ENCODE measurements at places on chromosomes 1 and 21.

GRCh38 chr21:45833414-45833813 is 148.2 kb upstream of the COL6A1 start:
- DNase-seq = no peak

GRCh38 chr21:33116676-33117075 is 46.7 kb downstream of the OLIG1 start:
- no peak for DNase-seq

- peak; percentile 50 for DNase-seq
These were observed 717 bp upstream of the BATF3 start for GRCh38 chr1:212700223-212700891.

DNA sequence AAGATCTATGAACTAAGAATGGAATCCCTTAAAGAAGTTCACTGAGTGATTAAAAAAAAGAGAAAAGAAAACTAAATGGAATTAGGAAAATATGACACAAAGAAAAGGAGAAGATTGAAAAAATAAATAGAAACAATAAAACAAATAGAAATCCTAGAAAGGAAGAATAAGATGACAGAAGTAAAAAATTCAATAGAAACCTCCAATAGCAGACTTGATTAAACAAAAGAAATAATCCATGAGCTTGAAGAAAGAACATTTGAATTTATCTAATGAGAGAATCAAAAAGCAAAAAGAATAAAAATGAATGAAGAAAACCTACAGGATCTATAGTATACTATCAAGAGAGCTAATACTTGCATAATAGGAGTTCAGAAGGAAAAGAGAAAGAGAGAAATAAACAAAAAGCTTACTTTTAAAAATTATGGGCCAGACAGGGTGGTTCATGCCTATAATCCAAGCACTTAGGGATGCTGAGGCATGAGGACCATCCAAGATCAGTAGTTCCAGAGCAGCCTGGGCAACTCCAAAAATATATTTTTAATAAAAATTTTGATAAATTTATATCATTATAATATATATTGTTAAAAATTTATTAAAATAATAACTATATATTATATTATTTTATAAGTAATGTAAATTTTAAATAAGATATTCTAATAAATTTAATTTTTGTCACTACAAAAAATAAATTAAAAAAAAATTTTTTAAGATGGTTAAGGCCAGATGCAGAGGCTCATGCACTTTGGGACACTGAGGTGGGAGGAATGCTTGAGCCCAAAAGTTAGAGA is 9.4 kb upstream of the VN1R5 start:
- no peak for DNase-seq

DNA sequence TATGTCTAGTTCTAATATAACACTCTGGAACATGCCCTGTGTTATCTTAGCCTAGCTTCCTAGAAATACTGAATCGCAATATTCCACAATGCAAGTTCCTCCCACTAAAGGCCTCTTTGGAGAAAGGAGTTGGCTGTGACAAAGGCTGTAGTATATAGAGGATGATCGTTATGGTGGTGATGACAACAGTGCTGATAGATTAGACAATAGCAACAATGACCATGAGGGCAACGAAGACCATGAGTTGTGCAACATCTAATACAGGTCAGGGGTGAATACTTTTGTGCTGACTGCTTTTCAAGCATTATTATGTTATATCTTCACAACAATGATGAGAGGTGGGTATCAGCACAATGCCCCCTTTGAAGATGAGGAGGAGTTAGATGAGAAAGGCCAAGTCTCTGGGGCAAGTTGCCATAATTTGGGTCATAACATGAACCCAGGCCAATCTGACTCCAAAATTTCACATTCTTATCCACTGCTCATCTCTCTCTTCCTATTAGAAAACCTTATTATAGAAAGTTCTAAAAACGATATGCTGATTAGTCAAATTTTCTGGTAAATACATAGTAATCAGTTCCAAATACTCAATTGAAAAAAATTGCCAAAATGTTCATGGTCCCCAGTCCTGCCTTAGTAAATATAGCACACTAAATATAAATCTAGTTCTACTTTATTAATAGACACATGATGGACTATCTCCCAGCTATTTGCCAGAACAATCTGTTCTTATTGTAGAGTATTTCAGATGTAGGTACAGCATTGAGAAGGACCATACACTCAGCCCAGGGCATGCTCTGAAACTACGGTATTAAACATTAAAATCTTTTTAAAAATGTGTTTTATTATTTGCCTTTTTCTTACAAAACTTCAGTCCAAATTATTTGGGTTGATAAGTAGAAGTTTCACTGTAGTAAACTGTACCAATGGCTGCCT is 37.5 kb downstream of the HIVEP3 start:
- DNase-seq = no peak

DNA sequence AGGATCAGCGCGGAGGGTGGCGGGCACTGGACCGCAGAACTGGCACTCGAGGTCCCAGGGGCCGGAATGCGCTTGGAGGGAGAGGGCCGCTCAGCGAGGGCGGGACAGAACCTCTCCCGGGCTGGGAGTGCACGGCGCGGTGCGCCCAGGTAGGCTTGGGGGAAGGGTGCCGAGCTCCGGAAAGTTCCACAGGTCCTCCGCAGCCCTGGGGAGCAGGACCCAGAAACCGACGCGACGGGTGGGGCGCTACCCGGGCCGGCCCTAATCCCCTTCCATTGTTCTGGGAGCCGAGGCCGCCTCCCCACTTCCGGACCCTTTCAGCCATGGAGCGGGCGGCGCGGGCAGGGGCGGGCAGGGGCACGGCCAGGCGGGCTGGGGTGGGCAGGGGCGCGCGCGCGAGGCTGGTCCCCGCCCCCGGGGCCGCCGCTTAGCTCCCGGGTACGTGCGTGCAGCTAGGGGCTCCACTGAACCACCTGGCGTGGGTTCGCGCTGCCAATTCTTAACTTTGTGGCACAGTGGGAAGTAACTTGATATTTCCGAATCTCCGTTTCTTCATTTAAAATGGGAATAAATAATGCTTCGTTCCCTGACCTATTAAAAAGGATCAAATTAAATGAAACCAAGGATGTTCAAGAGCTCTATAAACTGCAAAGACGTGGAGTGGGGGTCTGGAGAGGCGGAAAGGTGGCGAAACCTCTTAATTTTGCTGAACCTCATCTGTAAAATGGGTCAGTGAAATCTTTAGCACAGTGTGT is 20.7 kb downstream of the LGR6 start:
- DNase-seq = peak; percentile 49

DNA sequence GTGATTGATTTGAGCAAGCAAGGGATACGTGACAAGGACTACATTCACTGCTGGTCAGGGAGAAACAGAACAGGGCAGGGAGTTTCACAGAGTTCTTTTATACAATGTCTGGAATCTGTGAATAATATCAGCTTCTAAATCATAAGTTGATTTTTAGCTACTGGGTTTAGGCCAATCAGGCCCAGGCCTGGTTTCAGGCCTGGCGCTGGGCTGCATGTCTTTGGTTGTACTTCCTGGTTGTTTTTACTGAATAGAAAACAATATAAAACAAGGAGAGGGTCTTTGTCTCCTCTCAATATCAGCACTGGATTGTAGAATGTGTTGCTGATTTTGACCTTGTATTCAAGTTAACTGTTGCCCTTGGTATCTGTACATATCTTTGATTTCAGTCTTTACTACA is 865 bp upstream of the AMY2A start:
- DNase-seq = no peak

GRCh38 chr1:29047142-29047541 is 76.6 kb downstream of the TMEM200B start:
- no peak for DNase-seq

DNA sequence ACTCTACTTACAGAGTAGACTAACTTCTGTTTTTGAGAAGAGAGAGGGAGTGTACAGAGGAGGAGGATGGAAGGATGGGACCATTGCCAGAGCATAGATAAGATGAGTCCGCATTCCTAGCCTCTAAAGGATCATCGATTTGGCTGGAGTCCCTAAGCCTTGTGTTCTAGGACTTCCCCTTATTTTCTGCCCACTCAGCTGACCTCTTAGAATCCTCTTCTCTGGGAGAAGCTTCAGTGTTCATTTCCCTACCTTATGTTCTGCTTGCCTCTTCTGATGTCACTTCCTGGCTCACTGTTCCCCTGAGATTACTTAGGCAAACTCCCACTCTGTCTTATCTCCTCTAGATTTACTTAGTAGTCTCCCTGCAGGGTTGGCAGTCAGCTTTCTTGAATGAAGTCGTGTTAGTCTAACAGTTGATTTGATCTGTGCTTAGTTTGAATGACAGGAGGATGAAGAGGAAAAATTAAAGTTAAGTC is 156.7 kb downstream of the SYT2 start:
- no peak for DNase-seq

DNA sequence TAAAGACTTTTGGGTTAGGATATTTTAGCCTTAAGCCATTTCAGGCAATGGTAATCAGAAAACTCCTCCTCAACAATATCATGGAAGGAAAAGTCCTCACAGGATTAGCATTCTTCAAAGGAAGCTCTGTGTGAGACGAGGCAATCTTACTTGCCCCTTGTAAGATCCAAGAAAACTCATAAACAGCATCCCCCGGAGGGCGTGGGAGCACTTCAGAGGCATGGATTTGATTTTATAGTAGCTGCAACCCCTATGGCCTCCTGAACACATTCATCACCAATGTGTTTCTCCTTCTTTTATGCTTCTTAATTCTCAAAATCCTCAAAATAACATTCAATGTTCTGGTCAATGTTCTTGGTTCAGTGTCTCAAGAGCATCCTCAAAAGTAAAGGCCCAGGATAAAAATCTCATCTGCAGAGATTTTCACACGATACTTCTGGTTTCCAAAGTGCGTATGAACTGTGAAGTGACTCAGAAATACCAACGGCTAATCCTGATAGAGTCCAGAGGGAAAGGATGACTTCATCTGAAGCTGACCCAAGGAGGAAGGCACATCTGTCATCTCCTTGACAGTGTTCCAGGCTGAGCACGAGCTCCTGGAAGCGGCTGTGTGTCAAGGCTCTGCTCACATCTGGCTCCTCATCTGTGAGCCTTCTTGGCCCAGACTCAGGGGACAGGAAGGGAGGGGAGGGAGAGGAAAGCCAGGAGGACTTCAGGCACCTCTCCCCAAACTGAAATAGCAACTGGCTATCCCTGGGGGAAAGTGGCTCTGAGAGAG is 49.3 kb upstream of the PSEN2 start:
- DNase-seq = peak; percentile 25

DNA sequence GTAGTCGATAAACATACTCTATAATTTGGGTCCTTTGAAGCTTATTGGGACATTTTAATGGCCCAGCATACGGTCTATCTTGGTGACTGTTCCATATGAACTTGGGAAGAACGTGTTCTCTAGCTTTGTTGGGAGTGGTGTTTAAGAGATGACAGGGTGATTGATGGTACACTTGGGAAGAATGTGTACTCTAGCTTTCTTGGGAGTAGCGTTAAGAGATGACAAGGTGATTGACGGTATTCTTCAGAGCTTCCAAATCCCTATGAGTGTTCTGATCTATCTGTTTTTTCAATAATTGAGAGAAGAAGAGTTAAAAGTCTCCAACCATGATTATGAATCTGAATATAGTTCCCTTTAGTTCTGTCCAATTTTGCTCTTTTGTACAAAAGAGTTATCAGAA is 9.4 kb downstream of the NPHP4 start:
- DNase-seq = no peak

DNA sequence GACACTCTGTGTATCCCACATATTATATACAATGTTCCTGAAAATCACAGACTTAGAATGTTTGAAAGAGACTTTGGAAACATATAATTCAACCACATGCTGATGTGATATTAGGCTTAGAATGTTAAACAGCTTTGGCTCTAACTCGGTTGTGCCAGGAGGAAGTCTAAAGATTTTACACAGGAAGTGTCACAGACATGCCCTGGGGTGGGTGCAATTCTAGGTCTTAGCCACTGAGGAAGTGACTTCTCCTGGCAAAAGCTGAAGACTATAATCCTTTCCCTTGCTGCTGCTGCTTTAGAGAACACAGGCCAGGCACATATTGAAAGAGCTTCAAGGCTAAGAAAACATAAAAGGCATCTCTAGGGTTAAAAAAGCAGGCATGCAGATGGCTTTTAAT is 51.0 kb downstream of the RPL5 start:
- DNase-seq = peak; percentile 32

- no peak for DNase-seq
These were observed 5.9 kb upstream of the TFF2 start for GRCh38 chr21:42356650-42357049.

DNA sequence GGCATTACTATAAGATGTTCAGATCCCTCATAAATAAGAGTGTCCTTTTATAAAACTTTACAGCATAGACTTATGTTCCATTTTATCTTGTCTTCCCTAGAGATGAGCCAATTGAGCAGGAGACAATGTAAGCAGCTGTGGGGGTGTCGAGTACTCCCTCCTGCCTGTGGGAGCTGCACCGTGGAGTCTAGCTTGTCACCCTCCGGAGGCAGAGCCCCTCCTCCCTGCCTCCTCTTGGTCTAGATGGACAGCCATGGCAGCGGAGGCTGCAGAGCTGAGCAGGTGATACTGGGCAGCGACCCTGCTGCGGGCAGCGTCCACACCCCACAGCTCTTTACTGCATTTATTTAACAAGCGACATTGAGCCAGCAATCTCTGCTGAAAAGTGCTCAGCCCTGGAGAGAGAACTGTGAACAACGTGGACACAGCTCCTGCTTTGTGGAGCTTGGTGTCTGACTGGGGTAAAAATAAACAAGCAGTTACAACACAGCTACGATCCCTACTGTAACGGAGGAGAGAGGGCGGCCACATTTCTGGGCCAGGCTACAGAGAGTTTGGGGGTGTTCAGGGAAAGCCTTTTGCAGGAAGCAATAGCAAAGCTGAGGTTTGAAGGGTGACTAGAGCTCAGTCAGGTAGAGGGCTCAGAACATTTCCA is 12.8 kb upstream of the KIF21B start:
- no peak for DNase-seq

- DNase-seq = peak; percentile 78
These were observed 21.4 kb downstream of the SLC2A7 start for GRCh38 chr1:9004700-9005394.

DNA sequence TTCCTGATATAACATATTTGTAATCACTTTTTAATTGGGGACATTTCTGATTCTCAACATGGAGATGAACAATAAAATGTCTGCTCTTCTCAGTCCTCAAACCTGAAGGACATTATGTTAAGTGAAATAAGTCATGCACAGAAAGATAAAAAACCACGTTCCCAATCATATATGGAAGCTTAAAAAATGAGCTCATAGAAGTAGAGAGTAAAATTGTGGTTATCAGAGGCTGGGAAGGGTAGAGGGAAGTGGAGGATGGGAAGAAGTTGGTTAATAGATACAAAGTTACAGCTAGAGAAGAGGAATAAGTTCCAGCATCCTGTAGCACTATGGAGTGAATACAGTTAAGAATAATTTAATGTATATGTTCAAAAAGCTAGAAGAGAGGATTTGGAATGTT is 1.5 kb upstream of the CD48 start:
- DNase-seq = no peak

- no peak for DNase-seq
These were observed 154.3 kb upstream of the RNPC3 start for GRCh38 chr1:103371234-103371633.

- no peak for DNase-seq
These were observed 110.3 kb upstream of the ESRRG start for GRCh38 chr1:216833509-216833908.

DNA sequence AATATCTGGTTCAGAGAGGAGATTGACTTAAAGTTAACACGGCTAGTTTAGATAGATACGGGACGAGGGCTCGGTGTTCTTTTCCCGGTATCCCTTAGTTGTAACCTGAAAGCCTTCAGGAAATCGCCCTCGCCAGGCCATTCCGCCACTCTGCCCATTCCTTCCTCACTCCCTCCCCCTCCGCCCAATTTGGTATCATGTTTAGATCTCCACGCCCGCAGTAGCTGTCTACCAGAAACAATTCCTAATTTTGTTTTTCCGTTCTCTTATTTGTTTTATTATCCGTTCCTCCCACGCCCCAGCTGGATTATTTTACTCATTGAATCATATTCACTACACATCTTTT is 685 bp upstream of the VAMP4 start:
- DNase-seq = no peak
